ENCODE measurements at places on chromosomes 12 and 14.

- DNase-seq, result no peak
Observed at GRCh38 chr12:27555925-27556778, 32.1 kb downstream of the PPFIBP1 start.

DNA sequence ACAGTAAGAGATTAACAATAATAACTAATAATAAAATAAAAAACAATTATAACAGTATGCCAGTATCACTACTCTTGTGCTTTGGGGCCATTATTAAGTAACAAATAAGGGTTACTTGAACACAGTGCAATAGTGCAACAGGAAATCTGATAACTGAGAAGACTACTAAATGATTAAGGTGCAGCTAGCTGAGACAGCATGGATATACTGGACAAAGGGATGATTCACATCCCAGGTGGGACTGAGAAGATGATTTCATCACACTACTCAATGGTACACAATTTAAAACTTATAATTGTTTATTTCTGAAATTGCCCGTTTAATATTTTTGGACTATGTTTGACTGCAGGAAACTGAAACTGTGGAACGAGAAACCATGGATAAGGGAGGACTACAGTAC is 168.6 kb upstream of the ABCD2 start:
- DNase-seq, result no peak

GRCh38 chr12:94133964-94134795 is 14.2 kb upstream of the PLXNC1 start:
- DNase-seq, result no peak

DNA sequence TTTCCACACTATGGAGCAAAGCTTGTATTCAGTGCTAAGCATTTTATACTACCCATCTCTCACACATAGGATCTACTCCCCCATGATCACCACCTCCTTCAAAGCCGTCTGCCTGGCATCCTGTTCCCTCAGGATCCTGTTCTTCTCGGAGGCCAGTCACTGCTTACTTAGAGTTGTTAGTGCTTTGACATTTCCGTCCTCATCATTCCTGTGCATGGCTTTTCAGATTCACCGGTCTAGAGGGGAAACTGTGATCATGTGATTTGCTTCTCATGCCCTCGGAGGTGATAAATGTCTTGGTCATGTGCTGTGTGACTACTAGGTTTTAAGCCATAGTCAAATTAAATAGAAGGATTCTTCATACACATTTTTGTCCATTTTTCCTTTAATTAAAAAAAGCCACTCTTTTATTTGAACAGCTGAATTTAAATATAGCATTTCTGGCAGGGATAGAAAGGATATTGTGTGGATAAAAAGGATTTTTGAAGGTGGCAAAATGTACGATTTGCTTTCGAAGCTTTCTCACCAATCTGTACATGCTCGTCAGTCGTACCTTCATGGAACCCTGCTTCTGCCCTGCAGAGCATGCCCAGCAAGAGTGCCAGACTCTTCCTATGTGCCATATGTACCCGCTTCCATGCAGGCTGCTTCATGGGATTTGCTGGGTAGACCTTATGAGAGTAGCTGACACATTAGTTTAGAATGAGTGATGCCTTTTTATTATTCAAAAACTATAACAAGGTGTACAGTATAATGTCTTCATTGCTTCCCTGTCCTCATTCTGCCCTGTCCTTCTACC is 53.3 kb downstream of the BMAL2 start:
- no peak for DNase-seq

- no peak for DNase-seq
Observed at GRCh38 chr14:80059041-80059440, 152.3 kb downstream of the DIO2 start.

- DNase-seq, result no peak
Observed at GRCh38 chr12:102543494-102544485, 63.4 kb upstream of the IGF1 start.
